Stimulated activated CD8-positive, alpha-beta memory T cell treated with anti-CD3 and anti-CD28 coated beads, Interleukin-4, amount 100 ng/mL, for 1 hour (primary cell): ENCODE measurements at places on chromosomes 4 and X.

- DNase-seq = no peak
Observed at GRCh38 chr4:8916906-8917305, 45.3 kb upstream of the HMX1 start.

GRCh38 chr4:87973283-87974169 is 2.0 kb upstream of the SPP1 start:
- no peak for DNase-seq

DNA sequence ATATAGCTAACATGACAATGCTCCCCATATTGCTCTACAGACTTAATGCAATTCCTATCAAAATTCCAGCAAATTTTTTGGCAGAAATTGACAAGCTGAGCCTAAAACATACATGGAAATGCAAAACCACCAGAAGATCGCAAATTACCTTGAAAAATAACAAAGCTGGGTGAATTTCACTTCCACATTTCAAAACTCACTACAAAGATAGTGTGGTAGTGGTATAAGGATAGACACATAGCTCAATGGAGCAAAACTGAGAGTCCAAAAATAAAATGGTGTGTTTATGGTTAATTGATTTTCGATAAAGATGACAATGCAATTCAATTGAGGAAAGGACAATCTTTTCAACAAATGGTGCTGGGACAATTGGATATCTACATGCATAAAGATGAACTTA is 65.8 kb downstream of the SLC9A7 start:
- no peak for DNase-seq

DNA sequence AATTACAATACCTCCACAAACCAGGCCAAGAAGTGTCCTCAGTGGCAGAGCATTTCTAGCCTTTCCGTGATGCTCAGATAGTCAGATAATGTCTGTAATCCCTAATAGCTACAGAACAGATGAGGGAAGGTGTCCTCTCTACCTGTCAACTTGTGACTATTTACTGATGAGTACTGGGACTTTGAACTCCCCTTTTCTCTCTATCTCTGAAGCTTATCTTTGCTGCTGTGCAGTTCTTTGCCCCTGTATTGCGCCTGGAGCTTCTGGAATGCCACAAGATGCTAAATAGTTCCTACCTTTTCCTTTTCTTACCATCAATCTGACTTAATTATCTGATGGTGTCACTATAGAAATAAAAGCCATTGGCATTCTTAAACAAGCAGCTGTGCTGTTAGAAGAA is 30.5 kb downstream of the FGF2 start:
- DNase-seq = no peak

DNA sequence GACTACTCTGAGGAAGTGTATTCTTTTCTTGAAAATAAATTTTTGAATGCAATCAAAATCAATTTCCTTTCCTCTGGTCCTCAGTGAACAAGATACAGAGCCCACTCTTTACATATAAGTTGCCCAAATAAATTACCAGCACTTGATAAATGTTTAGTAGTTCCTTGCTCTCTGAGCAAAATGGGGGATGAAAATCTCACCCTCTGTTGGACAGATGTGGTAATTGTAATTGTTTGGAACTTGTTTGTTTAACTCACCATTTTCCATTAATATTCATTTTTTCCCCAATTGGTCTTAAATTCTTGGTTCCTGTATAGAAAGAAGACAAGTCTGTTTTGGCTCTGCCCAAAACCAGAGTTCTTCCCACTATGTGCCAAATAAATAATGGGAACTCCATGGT is 146.3 kb downstream of the LDB2 start:
- DNase-seq = no peak

- no peak for DNase-seq
Observed at GRCh38 chr4:17780501-17781299, 721 bp downstream of the FAM184B start.

GRCh38 chr4:78439328-78439727 is 112.2 kb upstream of the ANXA3 start:
- no peak for DNase-seq

DNA sequence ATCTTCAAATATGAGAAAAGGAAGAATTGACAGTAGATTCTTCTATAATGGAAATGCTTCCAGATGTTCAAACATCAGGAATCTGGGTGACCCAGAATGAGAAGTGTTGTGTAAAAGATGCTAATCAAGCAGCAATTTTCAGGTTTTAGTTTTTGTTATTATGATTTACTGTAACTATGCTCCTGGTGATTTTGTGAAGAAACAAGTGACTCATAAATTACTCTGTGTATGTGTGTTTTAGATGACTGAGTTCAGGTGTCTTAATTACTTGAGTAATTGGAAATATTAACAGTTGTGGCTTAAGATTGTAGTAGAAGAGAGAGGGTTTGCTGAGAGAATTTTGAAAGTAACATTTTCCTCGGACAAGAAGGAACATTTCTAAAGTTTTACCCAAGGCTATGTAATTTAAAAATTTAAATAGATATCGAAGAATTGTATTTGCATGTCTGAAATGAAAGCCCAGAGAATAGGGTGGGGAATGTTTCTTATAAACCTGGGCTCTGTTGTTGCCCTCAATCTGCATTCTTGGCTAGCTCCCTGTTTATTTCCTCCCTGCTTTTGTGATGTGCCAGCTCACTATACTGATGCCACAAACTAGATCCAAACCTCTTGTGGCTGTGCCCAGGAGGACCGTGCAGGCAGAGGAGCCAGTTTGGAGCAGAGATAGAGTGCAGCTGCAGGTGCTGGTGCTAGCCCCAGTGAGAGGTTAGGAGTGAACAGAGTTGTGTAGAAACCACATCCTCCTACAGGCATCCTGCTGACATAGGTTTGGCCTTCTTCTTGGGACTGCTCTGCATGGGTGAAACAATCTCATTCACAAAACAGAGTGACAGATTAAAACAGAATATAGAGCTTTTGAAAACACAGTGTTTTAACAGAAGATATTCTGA is 25.4 kb upstream of the TNIP3 start:
- DNase-seq = no peak

DNA sequence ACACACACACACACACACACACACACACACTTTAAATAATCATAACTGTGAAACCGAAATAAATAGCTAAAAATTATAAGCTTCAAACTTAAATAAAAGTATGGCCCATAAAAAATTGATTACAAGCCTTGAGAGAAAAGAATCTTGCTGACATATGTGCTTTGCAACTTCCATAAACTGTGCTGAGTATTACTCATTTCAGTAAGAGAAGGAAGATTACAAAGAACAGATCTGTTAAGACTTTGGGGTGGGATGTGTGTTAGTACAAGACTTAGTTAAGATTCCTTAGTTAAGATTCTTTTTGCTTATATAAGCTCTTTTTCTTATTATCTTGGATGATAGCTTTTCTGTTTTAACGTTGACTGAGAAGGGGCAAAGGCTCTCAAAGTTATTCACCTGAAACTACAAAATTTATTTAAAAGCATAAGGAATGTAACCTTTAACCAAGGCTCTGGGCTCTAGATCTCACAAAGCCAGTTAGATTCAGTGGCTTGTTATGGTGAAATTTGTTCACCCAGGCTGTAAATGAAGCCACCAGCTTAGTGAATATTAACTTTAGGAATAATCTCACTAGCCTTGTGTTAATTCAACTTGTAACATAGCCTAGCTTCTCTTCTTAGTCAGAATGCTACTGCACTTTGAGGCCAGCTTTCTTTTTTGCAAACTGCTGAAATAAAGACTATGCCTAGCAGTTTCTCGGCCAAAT is 58.2 kb downstream of the ARSJ start:
- DNase-seq = no peak

GRCh38 chr4:141388481-141388880 is 167.8 kb downstream of the ZNF330 start:
- DNase-seq = no peak

DNA sequence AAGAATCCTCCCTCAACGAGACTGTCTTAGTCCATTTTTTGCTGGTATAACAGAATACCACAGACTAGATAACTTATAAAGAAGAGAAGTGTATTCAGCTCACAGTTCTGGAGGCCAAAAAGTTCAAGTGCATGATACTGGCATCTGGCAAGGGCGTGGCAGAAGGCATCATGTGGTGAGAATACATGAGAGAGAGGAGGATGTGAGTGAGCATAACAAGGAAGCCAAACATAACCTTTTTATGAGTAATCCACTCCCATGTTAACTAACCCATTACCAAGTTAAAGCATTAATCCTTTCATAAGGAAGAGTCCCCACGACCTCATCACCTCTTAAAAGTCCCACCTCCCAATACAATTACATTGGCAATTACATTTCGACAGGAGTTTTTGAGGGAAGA is 504.6 kb downstream of the IQCM start:
- DNase-seq = no peak
